ENCODE measurements at places on chromosomes 6 and 20.

DNA sequence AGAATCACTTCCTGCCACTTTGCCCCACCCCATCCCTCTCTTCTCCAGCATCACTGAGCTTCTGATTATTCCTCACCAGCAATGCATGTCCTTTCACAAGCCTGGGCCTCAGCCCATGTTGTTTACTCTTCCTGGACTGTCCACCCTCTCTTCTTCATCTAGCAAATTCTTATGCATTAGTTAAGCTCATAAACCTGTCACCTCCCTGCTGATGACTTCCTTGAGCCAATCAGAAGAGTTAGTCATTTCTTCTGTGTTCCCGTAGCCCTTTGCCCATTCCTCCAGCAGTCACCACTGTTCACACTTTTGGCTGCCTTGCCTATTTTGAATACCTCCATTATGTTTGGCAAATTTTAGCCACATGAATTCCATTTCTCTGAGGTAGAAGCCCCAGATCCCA is 4.1 kb upstream of the CRYBG1 start:
- DNase-seq = no peak

- no peak for DNase-seq
Measured at GRCh38 chr6:85449388-85449817, 480 bp upstream of the NT5E start.

GRCh38 chr6:33744001-33744848 is 2.5 kb downstream of the IP6K3 start:
- DNase-seq = peak; percentile 89

GRCh38 chr6:16852671-16853070 is 91.4 kb upstream of the ATXN1 start:
- DNase-seq = no peak

DNA sequence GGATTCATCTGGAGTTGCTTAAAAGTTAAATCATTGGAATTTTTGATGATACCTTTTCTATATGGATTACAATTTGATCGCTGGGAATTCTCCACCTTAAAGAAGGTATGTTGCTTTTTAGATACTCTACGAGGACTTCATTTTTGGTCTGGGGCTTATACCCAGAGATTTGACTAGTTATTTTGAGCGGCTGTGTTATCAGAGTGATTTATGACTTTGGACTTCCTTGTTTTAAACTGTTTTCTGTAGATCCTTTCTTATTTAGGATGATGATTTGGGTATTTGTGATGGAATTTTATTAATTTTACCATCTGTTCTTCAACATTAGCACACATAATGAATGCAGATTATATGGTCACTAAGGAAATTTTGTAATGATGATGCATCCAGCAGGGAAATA is 75.2 kb downstream of the SOX4 start:
- no peak for DNase-seq

DNA sequence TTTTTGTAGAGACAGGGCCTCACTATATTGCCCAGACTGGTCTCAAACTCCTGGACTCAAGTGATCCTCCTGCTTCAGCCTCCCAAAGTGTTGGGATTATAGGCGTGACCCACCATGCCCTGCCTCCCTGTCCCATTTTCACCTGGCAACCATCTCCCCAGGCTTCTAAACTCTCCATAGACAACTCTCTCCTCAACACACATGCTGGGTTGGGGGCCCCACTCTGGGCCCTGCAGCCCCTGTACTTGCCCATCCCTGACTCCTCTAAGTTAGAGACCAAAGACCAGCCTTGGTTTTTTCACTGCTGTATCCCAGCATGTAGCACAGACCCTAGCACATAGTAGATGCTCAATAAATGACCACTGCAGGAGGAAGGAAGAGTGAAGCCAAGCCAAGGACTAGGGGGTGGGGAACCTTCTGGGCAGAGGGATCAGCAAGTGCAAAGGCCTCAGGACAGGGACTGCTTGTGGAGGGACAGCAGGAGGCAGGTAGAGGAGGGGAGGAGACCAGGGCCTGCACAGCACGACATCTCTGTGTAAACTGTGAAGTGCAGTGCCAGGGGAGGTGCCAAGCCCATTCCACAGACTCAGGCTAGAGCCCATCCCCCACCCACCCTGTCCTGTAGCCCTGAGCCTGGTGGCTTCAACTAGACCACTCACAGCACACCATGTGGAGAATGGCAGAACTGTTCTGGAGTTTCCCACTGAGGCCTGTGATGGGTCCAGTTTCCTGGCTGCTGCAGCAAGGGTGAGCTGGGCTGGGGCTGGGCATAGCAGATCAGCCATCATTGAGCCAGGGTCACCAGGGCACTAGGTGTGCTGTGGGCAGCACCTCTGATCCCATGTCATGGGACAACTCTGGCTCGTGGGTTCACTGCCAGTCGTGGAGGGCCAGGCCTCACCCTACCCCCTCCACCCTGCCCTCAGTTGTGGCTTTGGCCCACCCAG is 3.4 kb upstream of the SRC start:
- DNase-seq = no peak
